ENCODE measurements at places on chromosomes 13 and 19.

DNA sequence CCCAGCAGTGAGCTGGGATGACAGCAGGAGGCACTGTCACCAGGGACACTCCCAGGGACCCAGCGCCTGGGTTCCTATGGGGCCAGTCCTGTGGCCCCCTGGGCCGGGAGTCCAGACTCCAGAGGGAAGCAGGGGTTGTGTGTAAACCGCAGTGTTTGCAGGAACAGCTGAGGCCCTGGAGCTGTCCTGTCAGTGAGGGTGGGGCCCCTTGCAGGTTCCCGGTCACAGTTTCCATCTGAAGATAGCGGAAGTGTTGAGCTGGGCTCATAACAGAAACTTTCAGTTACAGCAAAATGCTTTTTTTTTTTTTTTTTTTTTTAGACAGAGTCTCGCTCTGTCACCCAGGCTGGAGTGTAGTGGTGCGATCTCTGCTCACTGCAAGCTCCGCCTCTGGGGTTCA lies 17.7 kb upstream of the CSNK1G2 start:
- no peak for DNase-seq

DNA sequence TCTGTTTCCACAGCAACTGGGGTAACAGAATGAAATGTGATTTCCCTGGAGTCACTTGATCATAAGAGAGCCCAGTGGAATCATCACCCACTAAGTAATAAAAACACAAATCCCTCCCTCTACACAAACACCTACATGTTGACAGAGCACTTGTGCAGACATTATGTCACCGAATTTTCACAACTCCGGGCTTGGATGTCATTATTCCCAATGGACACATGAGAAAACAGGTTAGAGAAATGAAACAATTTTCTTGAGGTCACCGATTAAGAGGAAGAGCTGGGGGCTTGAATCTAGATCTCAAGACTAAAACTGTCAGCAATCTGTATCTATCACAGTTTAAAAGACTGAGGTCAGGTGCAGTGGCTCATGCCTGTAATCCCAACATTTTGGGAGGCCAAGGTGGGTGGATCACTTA lies 3.1 kb downstream of the XRCC1 start:
- DNase-seq = no peak

GRCh38 chr13:73079359-73079758 lies 20.6 kb downstream of the KLF5 start:
- DNase-seq = no peak

GRCh38 chr13:37187621-37188020 lies 82.2 kb upstream of the CSNK1A1L start:
- DNase-seq = no peak

DNA sequence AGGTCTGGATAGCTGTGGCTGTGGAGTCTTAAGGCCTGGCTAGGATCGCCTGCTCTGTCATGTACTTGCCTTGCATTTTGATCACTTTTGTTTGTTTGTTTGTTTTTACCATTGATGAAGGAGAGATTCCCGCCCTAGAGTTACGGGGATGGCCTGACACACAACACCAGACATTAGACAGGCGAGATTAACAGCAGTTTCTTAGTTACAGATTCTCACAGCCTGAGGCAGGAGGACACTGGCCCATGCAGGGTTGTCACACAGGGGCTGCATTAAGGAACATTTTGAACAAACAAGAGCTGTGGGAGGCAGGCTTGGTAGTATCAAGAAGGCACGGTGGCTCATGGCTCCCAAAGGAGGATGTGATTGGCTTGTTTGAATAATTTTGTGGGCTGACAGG lies 291.8 kb downstream of the HS6ST3 start:
- DNase-seq = no peak

DNA sequence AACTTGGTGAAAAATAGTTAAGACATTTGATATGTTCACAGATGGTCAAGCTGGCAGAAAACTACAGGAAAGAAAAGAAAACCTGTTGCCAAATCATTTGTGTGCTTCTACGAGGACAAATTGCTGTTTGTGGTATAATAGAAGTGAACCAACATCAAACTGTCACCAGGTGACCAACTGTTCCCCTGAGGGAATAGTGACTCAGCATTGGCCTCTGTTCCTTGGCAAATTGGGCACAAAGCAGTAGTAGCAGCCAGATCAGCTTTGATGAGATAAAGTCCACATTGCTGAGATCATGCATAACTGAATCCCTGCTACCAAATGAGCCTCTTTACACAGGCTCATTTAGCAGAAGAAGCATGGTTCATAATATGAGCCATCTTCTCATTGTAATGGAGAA lies 103.5 kb downstream of the POSTN start:
- no peak for DNase-seq

DNA sequence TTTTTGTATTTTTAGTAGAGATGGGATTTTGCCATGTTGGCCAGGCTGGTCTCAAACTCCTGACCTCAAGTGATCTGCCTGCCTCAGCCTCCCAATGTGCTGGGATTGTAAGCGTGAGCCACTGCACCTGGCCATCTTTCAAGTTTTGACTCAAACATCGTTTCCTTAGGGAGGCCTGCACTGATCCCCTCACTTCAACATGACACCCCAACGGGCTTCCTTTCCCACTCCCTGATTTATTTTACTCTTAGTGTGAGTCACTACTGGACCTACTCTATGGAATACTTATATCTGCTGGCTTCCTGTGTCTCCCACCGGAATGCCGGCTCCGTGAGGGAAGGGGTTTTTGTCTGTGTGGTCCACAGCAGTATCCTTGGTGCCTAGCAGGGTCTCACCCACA lies 4.5 kb upstream of the ADAMTS10 start:
- no peak for DNase-seq

DNA sequence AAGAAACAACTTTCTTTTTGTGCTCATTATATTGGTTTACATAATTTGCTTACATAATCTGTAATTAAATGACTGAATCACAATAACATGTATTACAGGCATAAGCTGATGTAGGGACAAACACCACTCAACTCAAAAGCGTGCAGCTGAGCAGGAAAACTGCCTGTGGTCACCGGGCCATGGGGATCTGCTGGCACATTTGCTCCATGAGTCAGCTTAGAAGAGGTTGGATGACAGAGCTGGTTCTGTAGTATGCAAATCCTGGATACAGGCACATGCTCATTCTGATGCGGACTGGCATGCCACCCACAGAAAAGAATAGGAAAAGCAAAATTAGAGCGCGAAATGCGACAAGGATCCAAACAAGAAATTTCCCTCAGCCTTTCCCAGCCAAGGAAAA lies 128.6 kb downstream of the USP12 start:
- peak; percentile 70 for DNase-seq

DNA sequence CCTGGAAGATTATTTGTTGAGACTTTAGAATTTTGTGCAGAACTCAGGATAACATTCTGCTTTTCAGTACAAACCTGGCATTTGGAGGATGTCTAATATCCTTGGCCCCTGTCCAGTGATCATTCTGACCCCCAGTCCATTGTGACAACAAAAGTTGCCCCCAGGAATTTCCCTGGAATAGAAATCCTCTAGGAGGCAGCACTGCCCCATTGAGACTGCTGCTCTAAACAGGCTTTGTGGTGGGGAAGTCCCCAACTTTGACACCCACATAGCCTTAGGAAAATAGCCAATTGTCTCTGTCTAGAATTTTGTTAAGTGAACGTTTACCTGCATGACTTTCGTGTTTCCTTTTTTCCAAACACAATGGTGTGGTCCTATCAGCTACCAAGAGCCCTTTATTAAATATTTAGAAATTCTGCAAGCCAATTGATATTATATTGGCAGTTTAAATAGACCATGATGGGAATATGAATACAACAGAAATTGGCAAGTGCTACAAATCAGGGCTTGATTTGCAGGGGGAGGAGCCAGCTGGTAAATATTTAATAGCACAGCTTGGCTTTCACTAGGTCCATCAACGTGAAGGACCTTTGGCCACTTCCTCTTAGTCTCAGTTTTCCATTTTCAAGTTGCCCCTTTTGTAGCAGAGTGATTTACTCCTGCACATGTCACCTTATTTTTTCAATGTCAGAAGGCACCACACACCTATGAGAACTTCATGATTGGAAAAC lies 451.7 kb downstream of the EFNB2 start:
- DNase-seq = peak; percentile 58

- DNase-seq = peak; percentile 97
These were observed 3.8 kb downstream of the APC2 start for GRCh38 chr19:1453525-1454364.

GRCh38 chr19:18951721-18952281 lies 10.8 kb upstream of the HOMER3 start:
- no peak for DNase-seq

GRCh38 chr13:73505376-73505890 lies 446.6 kb downstream of the KLF5 start:
- DNase-seq = no peak

DNA sequence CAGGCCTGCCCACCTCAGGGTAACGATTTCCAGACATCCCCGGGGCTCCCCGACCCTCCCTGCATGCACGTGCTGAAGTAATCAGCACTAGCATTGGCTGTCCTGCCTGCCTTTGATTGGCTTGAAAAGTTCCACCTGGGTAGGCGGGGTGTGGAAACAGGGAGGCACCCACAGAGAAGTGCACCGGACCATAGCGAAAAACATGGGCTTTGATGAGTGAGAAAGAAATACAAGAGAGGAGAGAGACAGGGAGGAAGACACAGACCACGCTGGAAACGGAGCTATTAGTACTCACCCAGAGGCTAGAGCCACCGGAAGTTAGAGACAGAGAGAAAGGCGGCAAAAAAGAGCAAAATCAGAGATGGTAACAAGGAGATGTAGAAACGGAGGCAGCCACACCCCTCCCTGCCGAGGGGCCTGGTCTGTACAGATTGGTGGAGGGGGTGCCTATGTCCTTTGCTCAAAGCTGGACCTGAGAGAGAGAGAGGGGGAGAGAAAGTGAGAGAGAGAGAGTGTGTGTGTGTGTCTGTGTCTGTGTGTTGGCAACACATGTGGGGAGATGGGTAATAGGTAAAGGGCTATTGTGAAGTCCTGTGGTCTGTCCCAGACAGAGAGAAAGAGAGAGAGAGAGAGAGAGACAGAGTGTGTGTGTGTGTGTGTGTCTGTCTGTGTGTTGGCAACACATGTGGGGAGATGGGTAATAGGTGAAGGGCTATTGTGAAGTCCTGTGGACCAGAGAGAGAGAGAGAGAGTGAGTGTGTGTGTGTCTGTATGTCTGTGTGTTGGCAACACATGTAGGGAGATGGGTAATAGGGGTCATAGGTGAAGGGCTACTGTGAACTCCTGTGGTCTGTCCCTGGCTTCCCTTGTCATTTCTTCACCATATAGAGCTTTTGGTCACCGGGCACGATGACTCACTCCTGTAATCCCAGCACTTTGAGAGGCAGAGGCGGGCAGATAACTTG lies 2.9 kb downstream of the CGB3 start:
- no peak for DNase-seq

DNA sequence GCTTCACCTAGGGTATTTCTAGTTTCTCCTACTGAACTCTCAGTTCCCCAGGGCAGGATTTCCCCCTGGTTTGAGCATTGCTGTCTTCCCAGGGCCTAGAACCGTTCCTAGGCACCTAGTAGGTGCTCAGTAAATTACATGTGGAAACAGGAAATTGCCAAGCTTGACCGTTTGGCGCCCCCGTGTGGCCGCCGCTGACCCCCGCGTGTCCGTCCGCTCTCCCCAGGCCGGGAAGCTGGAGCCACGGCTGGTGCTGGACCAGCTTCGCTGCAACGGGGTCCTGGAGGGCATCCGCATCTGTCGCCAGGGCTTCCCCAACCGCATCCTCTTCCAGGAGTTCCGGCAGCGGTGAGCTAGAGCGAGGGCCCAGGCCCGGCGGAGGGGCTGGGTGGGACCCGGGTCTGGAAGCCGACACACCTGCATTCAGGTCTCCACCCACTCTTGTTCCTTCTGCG lies 55.5 kb downstream of the MYH14 start:
- no peak for DNase-seq

DNA sequence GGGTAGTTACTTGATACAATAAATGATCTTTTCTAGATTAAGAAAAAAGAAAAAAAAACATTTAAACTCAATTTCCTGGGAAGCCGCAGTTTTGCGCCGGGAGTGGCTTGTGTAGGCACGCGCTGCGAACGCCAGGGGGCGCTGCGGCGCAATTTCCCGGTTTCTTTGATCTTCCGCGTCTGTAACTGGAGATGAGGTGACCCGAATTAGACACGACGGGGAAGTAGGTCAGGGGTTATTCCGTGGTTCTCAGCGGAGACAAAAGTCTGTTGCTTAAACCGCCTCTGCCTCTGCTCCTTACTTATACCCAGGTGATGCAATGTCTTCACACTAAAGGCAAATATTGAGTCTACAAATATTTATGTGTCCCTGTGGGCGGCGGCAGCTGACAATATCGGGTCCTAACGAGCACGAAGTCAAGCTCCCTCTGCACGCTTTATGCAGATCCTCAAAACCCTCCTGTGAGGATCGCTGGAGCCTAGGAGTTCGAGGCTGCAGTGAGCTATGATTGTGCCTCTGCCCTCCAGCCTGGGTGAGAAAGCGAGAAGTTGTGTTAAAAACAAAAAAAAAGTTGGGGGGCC lies 15.2 kb downstream of the STXBP2 start:
- peak; percentile 39 for DNase-seq

GRCh38 chr19:4673726-4674125 lies 3.6 kb upstream of the MYDGF start:
- no peak for DNase-seq

GRCh38 chr13:113791761-113792160 lies 32.7 kb downstream of the TMEM255B start:
- no peak for DNase-seq

GRCh38 chr19:16289594-16289993 lies 35.0 kb upstream of the KLF2 start:
- DNase-seq = no peak

- DNase-seq = no peak
These were observed 1.0 kb upstream of the FXYD7 start for GRCh38 chr19:35141837-35142605.

GRCh38 chr13:33696530-33696929 lies 121.4 kb upstream of the RFC3 start:
- no peak for DNase-seq

GRCh38 chr13:83878691-83879430 lies 3.4 kb downstream of the SLITRK1 start:
- no peak for DNase-seq

DNA sequence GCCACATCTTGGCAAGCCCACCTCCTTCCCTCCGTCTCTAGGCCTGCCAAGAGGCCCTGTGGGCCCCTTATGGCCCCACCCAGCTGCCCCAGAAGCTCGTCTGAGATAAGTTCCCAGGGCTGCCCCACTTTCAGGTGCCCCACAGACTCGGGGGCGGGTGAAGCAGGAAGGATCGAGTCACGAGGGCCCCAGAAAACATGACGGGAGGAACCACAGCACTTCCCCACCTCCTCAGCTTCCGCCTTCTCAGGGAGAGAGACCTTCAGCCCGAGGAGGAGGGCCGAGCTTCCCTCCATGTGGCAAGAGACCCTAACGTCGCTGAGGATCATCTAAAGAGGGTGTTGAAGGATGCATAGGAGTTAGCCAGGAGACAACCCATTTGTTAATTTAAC lies 4.5 kb upstream of the IL12RB1 start:
- DNase-seq = no peak

GRCh38 chr19:42197375-42197817 lies 20.1 kb downstream of the DEDD2 start:
- DNase-seq = no peak
